Stimulated activated memory B cell treated with anti-CD40 and anti-IgM and Interleukin-4, amounts not matched to agents 10 μg/mL and 1 μg/mL and 100 μg/mL, for 72 hours (primary cell): ENCODE measurements at places on chromosomes 12 and 14.

- no peak for ATAC-seq
These were observed 4.3 kb upstream of the PTGDR start for GRCh38 chr14:52263190-52263589.

DNA sequence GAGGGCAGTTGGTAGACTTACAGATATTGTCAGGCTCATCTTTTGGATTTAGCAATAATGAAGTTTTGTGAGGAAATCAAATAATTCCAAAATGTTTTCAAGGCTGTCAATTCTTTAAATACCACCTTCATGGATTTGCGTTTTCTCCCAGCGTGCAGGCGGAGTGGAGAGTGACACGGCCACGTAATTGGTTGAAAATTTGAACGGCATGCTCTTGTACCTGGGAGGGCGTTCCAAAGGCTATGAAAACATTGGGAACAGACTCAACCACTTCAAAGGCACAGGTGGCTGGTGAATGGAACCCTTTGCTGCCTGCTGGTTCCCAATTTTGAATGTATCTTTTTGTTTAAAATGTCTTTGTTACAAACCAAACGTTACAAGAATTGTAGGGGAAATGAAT is 12.4 kb downstream of the SMIM41 start:
- ATAC-seq, result no peak

- ATAC-seq, result no peak
These were observed 287.5 kb downstream of the FOXN3 start for GRCh38 chr14:89129570-89129969.

DNA sequence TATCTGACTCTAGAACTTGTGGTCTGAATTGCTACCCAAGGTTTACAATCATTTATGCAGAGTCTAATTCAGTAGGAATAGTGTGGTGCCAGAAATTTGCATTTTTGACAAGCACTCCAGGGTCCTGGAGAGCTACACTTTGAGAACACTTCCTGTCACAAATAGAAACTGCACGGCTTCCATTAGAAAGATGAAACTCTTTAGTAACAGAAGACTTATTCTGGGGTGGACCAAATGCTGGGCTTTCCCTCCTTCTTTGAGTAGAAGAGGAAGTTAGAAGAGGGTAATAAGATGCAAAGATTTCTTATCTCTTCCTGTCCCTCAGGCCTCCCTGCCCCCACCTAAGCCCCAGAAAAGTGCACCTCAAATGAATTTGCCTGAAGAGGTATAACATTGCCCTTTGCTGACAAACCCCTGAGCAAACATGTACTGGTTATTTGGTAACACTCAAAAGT is 28.4 kb downstream of the DGLUCY start:
- ATAC-seq, result peak; percentile 94

DNA sequence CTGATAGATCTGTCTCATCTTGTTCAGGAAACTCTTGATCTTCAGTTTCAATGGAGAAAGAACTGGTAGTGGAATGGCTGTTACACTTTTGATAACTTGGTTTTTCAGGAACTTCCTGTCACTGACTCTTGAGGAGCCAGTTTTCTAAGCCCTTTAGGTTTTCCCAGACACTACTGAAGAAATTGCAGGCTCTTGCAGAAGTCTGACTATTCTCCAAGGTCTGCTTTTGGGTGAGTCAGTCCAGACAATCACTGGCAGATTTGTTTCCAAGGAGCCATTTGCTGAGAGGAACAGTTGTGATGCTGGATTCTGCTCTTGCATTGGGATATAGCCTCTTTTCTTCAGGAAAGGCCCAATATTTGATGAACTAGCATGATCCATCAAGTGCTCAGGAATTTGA is 468.0 kb downstream of the FUT8 start:
- no peak for ATAC-seq
